ENCODE measurements at places on chromosomes 13 and 19.

DNA sequence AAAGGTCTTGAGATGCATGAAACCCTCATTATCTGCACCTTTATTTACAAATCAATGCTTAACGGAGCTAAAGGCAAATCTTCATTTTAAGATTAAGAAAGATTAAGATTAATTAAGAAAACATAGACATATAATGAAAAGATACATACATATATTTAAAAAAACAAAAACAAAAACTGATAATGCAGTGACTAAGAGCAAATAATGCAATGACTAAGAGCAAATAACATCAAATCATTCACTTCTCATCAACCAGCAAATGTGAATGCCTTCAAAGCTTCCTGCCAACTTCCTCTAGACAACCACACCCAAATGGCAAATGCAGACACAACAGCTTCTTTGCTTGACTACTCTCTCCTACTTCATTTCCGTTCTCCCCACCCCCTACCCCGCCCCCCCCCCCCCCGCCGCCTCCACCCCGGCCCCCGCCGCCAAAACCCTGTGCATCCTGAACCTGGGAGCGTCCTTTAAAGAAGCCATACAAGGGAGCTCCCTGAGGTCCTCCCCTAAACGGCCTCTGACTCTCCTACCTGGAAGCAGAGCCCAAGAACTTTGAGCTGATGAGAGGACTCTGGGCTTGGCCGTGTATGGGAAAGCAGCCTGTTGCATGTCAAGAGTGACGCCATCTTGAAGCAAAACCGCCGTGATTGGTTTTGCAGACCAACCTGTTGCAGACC is 24.5 kb downstream of the TEX101 start:
- DNase-seq: no peak

DNA sequence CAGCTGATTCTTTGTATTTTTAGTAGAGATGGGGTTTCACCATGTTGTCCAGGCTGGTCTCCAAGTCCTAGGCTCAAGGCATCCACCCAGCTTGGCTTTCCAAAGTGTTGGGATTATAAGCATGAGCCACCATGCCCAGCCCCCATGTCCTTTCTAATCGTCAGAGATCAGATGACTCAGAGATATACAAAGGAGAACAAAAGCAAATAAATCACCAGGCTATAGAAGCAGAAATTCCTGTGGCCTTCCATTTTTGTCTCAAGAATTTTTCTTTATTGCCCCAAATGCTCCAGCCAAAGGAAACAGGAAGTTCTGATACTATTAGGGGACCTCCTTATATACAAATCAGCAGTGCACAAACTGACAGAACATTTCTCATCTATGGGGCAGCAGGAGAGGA is 207.8 kb downstream of the RFC3 start:
- no peak for DNase-seq

DNA sequence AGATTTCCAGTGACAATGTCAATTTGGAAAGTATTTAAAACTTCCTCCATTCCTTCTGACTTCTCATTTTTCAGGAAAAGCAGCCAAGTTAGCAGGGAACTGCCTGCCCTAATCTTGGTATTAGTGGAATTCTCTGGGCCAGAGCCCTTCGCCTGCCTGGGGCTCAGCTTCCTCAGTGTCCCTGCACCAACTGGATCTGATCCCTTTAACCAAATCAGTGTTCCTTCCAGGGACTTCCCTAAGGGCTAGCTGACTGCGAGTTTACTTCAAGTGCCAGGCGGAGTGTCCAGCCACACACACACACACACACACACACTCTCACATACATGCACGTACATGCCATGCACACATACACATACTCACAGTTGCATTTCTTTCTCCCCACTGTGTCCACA is 20.0 kb downstream of the RAB20 start:
- no peak for DNase-seq

- DNase-seq: no peak
These were observed 53.7 kb upstream of the UQCRFS1 start for GRCh38 chr19:29266603-29267002.

DNA sequence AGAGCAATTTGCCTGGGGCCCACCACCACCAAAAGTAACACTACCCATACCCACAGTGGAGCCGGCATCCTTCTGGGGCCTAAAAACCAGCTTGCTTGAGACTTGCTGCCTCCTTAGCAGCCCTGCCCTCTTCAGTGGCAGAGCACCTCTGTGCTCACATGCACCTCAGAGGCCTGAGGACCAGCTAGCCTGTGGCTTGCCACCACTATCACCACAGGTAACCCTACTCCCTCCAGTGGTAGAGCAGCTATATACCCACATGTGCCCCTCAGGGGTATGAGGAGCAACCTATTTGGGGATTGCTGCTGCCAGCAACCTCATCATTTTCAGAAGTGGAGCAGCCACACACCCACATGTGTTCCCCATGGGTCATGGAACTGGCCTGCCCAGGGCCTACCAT is 111.4 kb upstream of the SPRY2 start:
- DNase-seq: no peak

DNA sequence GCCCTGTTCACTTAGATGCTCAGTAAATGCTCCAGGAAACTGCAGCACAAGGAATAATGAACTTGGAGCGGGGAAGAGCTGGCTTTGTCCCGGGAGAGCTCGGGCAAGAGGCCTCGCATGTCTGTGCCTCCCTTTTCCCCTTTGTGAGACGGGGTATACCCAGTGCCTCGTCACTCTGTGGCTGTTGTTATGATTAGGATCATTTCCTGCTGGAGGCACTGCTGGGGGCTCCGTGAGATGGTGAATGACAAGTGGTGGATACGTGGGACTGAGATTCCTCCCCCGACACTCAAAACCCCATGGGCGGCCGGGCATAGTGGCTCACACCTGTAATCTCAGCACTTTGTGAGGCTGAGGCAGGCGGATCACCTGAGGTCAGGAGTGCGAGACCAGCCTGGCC is 1.1 kb upstream of the PLVAP start:
- no peak for DNase-seq

GRCh38 chr13:66795636-66796035 is 434.5 kb downstream of the PCDH9 start:
- DNase-seq: no peak

GRCh38 chr13:110521946-110522345 is 39.6 kb downstream of the RAB20 start:
- no peak for DNase-seq

DNA sequence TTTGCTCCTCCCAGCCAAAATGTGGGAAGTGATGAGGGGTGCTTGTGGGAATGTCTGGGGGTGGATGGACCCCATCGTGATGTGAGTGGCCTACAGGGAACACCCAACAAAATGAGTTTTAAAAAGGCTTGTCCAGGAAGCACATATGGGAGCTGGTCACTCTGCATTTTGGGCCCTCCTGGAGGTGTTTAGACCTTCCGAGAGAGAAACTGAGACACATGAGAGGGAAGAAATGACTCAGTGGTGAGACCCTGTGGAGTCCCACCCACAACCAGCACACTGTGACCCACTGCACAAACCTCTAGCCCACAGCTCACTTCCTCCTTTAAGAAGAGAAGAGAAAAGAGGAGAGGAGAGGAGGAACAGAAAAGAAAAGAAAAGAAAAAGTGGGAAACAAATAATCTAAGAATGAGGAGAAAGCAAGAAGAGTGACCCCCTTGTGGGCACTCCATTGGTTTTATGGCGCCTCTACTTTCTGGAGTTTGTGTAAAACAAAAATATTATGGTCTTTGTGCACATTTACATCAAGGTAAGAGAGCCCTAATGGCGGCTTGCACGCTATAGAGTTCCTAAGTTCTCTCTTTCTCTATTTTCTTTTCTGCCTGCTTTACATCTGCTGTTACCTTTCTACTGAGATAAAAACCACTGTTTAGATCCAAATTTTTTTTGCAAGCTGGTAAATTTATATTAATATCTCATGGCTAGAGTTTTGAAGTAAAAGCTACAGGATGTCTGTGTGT is 13.3 kb upstream of the LILRB1 start:
- no peak for DNase-seq

DNA sequence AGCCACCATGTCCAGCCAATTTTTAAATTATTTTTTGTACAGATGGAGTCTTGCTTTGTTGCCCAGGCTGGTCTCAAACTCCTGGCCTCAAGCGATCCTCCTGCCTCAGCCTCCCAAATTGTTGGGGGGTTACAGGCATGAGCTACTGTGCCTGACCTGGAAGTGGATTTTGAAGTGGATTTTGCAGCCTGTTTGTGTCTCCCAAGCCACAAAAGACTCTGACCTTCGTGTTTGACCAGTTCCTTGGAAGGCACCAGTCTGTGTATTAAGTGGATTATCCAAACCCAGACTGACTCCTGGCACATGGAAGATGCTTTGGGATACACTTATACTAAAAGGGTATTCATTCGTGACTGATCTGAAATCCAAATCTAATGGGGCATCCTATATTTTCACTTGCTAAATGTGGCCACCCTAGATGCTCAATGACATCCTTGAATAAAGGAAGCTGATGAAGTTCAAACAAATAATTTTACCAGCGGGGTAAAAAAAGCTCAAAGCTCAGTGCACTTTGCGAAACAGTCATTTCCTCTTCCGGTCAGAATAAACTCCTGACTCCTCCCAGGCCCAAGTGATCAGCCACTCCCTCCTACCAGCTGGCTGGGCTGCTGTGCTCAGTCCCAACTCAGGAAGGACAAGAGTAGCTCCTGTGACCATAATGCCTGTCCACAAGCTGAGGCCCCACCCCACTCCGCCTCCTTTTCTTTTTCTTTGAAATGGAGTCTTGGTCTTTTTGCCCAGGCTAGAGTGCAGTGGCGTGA is 32.6 kb upstream of the GATAD2A start:
- DNase-seq: peak; percentile 21

DNA sequence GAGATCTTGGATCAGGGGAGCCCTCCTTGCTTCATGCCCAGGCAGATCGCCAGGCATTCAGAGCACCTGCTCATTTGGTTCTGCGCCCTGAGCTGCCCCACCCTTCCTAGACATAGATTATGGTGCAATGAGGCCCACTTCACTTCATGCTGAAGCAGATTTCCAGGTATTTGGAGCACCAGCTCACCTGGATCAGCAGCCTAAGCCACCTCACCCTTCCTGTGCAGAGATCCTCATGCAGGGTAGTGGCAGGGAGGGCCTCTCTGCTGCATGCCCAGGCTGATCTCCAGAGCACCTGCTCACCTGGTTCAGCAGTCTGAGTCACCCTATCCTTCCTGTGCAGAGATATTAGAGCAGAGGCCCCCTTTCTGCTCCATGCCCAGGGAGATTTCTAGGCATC is 1966.1 kb downstream of the PCDH9 start:
- DNase-seq: no peak

GRCh38 chr19:41705393-41706174 is 2.8 kb upstream of the CEACAM5 start:
- no peak for DNase-seq

- no peak for DNase-seq
These were observed 129.3 kb upstream of the SERP2 start for GRCh38 chr13:44244288-44244687.

GRCh38 chr13:94481941-94482340 is 2.5 kb upstream of the DCT start:
- no peak for DNase-seq

DNA sequence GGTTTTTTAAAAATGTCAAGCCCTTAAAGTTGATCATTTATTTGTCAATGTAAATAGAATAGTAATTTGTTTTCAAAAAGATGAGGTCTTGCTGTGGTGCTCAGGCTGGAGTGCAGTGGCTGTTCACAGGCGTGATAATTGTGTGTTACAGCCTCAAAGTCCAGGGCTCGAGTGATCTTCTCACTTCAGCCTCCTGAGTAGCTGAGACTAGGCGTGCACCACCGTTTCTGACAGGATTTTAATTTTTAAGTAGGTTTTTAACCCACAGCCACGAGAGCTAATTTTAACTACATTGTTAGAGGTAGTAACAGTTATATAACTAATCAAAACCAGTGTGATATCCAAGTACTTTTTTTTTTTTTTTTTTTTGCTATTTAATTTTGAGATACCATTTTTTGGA is 43.1 kb downstream of the CNMD start:
- no peak for DNase-seq

DNA sequence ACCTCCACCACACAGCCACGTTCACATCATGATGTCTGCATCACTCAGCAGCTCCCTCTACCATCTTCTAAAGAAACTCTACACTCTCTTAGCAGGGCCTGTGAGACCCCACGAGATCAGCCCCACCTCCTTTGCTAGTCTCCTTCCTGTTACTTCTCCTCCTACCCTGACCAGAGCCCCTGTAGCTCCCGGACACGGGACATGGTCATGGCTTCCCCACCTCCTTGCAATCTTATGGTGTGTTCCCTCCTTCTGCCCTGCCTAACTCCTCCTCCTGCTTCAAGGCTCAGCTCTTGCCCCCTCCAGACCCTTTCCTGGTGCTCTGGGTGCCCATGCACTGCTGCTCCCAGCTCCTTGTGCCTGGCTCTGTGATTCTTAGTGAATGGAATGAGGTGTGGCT is 8.1 kb upstream of the MRPS31 start:
- DNase-seq: no peak

DNA sequence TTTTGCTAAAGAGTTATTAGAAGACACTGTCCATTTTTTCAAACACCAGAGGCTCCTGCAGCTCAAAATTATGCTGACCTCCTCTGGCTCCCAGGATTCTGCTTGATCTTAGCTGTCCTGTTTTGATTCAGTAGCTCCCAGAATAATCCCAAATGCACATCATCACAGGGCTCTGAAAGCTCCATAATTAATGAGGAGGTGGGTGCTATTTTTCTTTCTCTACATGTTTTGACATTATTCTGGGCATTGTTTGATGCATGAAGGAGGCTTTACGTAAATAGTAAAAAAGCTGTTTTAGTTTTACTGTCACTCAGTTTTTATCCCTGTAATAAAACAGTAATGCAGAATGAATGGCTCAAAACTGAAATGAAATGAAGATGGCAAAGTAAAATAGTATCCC is 495.4 kb downstream of the DCT start:
- no peak for DNase-seq
